ENCODE measurements at places on chromosomes 7 and 10. TPM values are rescaled to one million over a fixed set of nuclear protein-coding genes. Genes with fewer than 3 reads are reported as not detected.

Gene GRM3
- polyA plus RNA-seq: not detected

Gene LIPM
- not detected for polyA plus RNA-seq

Gene SPDYE5
- not detected for polyA plus RNA-seq

Gene PPP1R9A
- 4.9 TPM for polyA plus RNA-seq

Gene ITGA8
- polyA plus RNA-seq: not detected

Gene ERCC6
- 5.8 TPM for polyA plus RNA-seq

Gene BTBD16
- 0.69 TPM for polyA plus RNA-seq

Gene ATP5MK
- 682 TPM for polyA plus RNA-seq

Gene PTPN20
- polyA plus RNA-seq: 3.9 TPM

Gene RAMP3
- not detected for polyA plus RNA-seq

Gene METTL27
- polyA plus RNA-seq: 5.8 TPM

Gene SPRN
- polyA plus RNA-seq: 0.16 TPM

Gene CALML5
- polyA plus RNA-seq: not detected

Gene LRRC18
- not detected for polyA plus RNA-seq

Gene PON2
- 325 TPM for polyA plus RNA-seq

Gene MRLN
- not detected for polyA plus RNA-seq

Gene ZNF425
- 2.2 TPM for polyA plus RNA-seq

Gene C7orf33
- polyA plus RNA-seq: not detected

Gene KLLN
- 0.55 TPM for polyA plus RNA-seq

Gene CTTNBP2
- 0.21 TPM for polyA plus RNA-seq

Gene INSYN2A
- 0.62 TPM for polyA plus RNA-seq

Gene CEP55
- polyA plus RNA-seq: 52.4 TPM

Measured in A549 (cell line).